Thoracic aorta endothelial cell (primary cell): ENCODE measurements at places on chromosomes 11 and 22. TPM values are rescaled to one million over a fixed set of nuclear protein-coding genes. Genes with fewer than 3 reads are reported as not detected.

Gene FGF19
- total RNA-seq, result not detected in 2 replicates

Gene NDUFS8
- 56.9 and 62.1 TPM in 2 replicates for total RNA-seq

Gene KCNQ1OT1
- total RNA-seq, result 2.5 and 2.8 TPM in 2 replicates

Gene OR51E2
- total RNA-seq, result not detected in 2 replicates
